ENCODE measurements at places on chromosomes 2 and 18.

DNA sequence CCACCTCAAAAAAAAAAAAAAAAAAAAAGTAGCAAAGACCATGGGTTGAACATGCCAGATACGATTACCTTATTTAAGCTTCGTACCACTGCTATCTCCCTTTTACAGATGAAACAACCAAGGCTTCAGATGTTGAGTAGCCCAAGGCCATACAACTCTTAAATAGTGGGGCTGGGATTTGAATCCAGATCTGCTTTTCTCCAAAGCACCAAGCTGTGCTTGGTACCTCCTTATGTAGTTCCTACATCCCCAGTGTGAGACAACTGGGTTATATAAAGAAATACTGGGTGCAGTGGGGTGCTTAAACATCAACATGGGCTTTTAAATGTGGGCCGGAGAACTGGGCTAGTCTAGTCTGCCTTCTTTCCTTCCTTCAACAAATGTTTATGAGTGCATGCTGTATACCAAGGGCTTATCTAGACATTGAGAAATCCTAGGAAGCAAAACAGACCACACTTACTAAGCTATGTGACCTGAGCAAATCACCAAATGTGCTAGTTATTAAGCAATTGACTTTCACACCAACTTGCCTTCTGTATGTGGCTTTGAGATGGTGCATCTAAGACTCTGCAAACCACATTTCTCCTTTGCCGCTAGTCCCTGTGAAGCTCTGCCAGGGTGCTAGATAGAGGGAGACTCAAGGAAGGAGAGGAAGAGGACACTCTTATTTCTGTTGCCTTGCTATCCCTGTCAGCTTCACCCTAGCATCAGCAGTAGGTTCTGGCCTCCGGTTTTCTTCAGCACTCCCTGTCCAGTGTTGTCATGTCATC, 206.8 kb upstream of the FBXO11 start:
- DNase-seq = peak; percentile 81

DNA sequence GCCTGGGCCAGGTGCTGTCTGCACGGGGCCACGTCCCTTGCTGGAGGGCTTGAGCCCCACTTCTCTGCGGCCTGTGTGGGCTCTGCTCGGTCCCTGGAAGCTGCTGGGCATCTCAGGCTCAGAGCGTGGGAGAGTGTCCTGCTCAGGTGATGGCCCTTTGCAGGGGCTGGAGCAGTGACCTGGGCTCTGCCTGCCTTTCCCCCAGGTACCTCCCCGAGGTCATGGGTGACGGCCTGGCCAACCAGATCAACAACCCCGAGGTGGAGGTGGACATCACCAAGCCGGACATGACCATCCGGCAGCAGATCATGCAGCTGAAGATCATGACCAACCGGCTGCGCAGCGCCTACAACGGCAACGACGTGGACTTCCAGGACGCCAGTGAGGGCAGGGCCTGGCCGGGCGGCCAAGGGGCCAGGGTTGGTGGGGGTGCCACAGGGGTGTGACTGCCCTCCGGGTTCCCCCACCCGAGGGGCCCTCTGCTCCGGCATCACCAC, 29.9 kb downstream of the GPC1 start:
- no peak for DNase-seq

DNA sequence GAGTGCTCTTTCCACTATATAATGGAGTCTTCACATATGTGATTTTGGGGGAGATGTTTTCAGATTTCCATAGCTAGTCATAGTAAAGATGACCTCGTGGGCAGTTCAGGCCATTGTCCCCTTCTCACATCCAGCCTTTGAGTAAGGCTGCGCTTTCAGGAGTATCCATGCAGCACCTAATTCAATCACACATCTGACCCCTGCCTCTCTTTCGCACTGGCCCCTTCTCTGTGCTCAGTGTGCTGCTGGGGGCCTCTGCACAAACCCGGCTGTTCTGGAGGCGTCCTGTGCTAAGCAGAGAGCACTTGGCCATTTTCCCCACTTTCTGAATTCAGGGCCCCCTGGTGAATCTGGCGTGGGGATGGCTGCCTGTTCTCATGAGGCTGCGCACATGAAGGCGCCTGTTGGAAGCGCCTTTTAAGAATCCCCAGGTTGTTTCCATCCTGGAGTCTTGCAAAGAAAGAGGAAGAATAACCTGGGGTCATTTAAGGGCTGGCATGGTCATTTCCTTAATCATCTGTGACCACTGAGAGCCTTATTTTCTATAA, 96.0 kb upstream of the ALPP start:
- DNase-seq = no peak

- peak; percentile 78 for DNase-seq
These were observed 99.2 kb upstream of the FOSL2 start for GRCh38 chr2:28293416-28293815.

GRCh38 chr2:203935568-203935967, 995 bp upstream of the ICOS start:
- no peak for DNase-seq

- DNase-seq = no peak
These were observed 20.9 kb downstream of the GKN2 start for GRCh38 chr2:68931799-68932198.

All from trophoblast cell (in vitro differentiated cells and primary cell).